Transverse colon (tissue), 4 donors: ENCODE measurements at places on chromosomes 6 and 20. TPM values are rescaled to one million over a fixed set of nuclear protein-coding genes. Genes with fewer than 3 reads are reported as not detected.
A peak's percentile ranks its signal among the peaks of the same experiment; 100 is the strongest.

DNA sequence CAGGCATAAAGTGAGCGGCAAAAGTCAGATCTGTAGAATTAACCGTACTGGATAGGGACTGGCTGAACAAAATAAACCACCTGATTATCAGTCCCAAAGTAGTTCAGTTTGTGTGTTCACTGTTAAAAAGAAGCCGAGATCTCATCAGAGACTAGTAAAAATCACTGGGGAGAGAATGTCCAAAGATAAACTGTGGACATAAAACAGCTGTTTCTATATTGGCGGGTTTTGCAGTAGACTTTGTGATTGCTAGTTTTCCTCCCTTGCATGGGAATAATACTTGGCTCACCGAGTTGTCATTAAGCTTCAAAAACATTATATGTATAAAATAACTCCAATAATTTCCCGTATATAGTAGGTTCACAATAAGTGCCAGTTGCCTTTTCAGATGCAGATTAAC lies 114.2 kb upstream of the ID4 start:
- H3K27me3 ChIP-seq: no peaks in the 10 kb centered on the region
- no peak overlapping the region for H3K27ac ChIP-seq
- H3K4me1 ChIP-seq: no peaks in the 10 kb centered on the region
- no peaks in the 10 kb centered on the region for H3K36me3 ChIP-seq
- DNase-seq: no peak

GRCh38 chr20:17530716-17531664 lies at the start of gene BFSP1:
TSS of gene BFSP1 (minus strand) at chr20:17531379. CDS start at chr20:17531329, 50 bp downstream.
- no peaks in the 10 kb centered on the region for H3K27me3 ChIP-seq
- peak; percentile 56 for DNase-seq
- peaks cover 13% of the 10 kb centered on the region for H3K4me1 ChIP-seq
- H3K36me3 ChIP-seq: no peaks in the 10 kb centered on the region
- peak within 1 kb of the TSS; percentile 72 for H3K27ac ChIP-seq
- peak within 1 kb of the TSS; percentile 1 for H3K4me3 ChIP-seq

Gene OXT
- not detected for total RNA-seq

- H3K27ac ChIP-seq: no peak overlapping the region
- H3K36me3 ChIP-seq: no peaks in the 10 kb centered on the region
- no peak for DNase-seq
- no peaks in the 10 kb centered on the region for H3K4me1 ChIP-seq
- no peaks in the 10 kb centered on the region for H3K27me3 ChIP-seq
- no peak overlapping the region for H3K4me3 ChIP-seq
Measured at GRCh38 chr6:118281291-118281690, 266.8 kb upstream of the PLN start.

DNA sequence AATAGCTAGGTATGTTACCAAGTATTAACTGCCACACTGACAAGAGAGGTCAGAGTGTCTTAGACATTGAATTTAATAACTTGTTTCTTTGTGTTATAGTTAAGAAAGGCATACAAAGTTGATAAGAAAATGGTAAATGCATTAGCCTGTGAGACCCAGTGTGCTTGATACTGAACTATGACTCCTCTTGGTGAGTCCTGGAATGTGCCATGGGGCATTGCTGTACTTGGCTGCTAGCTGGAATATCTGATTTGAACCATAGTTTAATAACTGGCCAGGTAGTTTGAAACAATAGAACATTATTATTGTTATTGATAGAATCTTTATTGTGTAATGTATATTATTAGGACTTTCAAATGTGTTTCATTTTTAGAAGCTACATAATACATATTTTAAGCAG lies 70.0 kb downstream of the ZFAND3 start:
- no peaks in the 10 kb centered on the region for H3K4me1 ChIP-seq
- H3K27ac ChIP-seq: no peak overlapping the region
- no peak for DNase-seq
- H3K36me3 ChIP-seq: no peaks in the 10 kb centered on the region
- no peaks in the 10 kb centered on the region for H3K27me3 ChIP-seq

DNA sequence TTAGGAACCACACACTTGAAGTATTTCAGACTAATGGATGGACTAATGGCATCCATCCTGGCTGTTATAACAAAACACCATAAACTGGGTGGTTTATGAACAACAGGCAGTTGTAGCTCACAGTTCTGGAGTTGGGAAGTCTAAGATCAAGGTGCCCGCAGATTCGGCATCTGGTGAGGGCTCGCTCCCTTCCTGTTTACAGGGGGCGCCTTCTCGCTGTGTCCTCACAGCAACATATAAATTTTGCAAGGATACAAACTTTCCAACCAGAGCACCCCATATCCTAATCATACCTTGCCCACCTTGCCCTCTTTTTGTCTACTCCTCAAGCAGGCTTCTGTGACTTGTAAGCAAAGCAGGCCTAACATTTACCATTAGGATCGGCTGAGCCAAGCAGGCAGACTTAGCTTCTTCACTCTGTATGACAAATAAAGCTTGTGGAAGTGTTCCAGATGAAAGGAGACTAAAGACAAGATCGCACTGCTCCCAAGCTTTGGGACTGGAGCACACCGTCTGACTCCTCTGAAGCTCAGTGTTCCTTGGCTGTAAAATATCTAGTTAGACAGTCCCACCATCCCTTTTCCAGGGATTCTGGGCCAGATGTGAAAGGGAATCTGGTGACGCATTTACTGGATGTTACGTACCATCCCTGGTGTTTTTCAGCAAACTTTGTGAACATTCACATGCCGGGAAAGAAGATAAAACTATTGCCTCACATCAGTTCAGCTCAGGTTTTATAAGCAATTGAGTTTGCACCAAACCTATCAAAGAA lies 34.9 kb downstream of the GFOD1 start:
- no peaks in the 10 kb centered on the region for H3K36me3 ChIP-seq
- peaks cover 33% of the 10 kb centered on the region for H3K4me1 ChIP-seq
- no peaks in the 10 kb centered on the region for H3K27me3 ChIP-seq
- DNase-seq: no peak

- H3K27me3 ChIP-seq: no peaks in the 10 kb centered on the region
- no peak overlapping the region for H3K27ac ChIP-seq
- no peaks in the 10 kb centered on the region for H3K36me3 ChIP-seq
- DNase-seq: no peak
Measured at GRCh38 chr6:11126876-11127275, 15.4 kb upstream of the ERVFRD-1 start.

- no peaks in the 10 kb centered on the region for H3K36me3 ChIP-seq
- DNase-seq: no peak
- H3K4me1 ChIP-seq: no peaks in the 10 kb centered on the region
- H3K27ac ChIP-seq: no peak overlapping the region
Measured at GRCh38 chr6:15602154-15602553, 60.7 kb downstream of the DTNBP1 start.

DNA sequence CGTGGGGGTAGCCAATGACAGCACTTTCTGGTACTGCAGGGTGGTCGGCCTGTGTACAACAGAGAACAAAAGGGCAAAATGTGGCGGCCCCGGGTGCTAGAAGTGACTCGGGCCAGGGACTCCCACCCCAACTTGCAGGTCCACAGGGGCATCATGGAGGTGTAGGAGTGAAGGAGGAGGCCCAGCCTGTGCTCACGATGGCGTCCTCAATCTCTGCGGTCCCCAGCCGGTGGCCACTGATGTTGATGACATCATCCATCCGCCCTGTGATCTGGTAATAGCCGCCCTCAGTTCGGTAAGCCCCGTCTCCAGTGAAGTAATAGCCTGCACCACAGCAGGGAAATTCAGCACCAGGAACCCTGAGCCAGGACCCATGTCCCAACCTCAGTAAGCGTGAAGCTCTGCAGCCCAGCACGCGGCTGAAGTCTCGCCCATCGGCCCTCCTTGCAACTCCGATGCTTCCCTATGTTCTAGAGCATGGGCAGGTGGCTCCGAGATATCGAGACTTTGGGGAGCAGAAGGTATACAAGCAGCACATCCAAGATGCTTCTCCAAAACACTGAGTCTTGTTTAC lies 20.2 kb upstream of the APMAP start:
- H3K4me3 ChIP-seq: no peak overlapping the region
- H3K27me3 ChIP-seq: no peaks in the 10 kb centered on the region
- no peak for DNase-seq

- no peak overlapping the region for H3K4me3 ChIP-seq
- H3K27ac ChIP-seq: no peak overlapping the region
- H3K36me3 ChIP-seq: no peaks in the 10 kb centered on the region
- peaks cover 41% of the 10 kb centered on the region for H3K27me3 ChIP-seq
Measured at GRCh38 chr6:37525460-37526357, 26.0 kb upstream of the CCDC167 start.

DNA sequence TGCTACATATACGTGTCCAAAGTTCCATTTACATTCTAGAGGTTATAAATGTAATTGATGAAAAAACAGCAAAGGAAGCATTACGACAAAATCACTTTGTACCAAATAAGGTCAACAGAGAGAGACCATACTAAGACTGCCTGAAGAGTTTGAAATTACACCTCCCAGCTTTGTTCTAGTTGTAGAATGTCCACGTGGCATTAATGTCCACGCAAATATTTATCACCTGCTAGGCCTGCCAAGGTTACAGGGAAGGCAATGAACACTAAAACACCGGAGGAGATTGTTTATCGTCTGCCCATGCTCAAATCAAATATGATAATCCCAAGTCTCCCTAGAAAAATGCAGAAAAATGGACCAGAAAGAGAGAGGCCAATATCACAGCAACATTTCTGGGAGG lies 6.2 kb downstream of the RALGAPA2 start:
- no peaks in the 10 kb centered on the region for H3K36me3 ChIP-seq
- no peak for DNase-seq
- peaks cover 22% of the 10 kb centered on the region for H3K4me1 ChIP-seq
- no peaks in the 10 kb centered on the region for H3K27me3 ChIP-seq
- no peak overlapping the region for H3K27ac ChIP-seq
- no peak overlapping the region for H3K4me3 ChIP-seq

DNA sequence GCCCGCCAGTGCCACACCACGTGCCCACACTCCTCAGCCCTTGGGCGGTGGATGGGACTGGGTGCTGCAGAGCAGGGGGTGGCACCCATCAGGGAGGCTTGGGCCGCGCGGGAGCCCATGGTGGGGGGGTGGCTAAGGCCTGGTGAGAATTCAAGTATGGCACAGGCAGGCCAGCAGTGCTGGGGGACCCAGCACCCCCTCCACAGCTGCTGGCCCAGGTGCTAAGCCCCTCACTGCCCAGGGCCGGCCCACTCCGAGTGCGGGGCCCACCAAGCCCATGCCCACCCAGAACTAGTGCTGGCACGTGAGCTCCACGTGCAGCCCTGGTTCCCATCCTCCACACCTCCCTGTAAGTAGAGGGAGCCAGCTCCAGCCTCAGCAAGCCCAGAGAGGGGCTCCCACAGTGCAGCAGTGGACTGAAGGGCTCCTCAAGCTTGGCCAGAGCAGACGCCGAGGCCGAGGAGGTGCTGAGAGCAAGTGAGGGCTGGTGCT lies 1091.1 kb upstream of the GJE1 start:
- no peak overlapping the region for H3K27ac ChIP-seq
- H3K4me1 ChIP-seq: no peaks in the 10 kb centered on the region
- no peaks in the 10 kb centered on the region for H3K27me3 ChIP-seq
- H3K36me3 ChIP-seq: no peaks in the 10 kb centered on the region

- H3K4me1 ChIP-seq: peaks cover 4% of the 10 kb centered on the region
- no peak overlapping the region for H3K27ac ChIP-seq
- no peaks in the 10 kb centered on the region for H3K27me3 ChIP-seq
- no peaks in the 10 kb centered on the region for H3K36me3 ChIP-seq
- DNase-seq: no peak
Measured at GRCh38 chr6:313917-314316, 21.6 kb downstream of the DUSP22 start.

GRCh38 chr20:19973961-19974629 lies 43.1 kb upstream of the NAA20 start:
- no peaks in the 10 kb centered on the region for H3K36me3 ChIP-seq
- peaks cover 12% of the 10 kb centered on the region for H3K4me1 ChIP-seq
- no peaks in the 10 kb centered on the region for H3K27me3 ChIP-seq
- DNase-seq: peak; percentile 50

DNA sequence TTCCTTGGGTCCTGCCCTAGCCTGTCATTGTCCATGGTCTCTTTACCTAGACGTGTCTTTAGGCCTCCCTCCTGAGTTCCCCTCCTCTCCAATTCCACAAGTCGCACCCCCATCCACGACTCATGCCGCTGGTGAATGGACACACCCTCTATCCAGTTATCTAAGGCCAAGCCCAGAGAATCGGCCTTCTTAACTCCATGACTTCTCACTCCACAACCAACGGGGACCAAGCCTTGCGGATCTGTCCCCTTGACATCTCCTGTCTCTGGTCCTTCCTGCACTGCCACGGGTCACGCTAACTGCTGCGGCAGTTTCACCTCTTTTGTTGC lies 7.0 kb upstream of the RREB1 start:
- H3K27me3 ChIP-seq: no peaks in the 10 kb centered on the region
- no peak for DNase-seq
- no peaks in the 10 kb centered on the region for H3K4me1 ChIP-seq
- H3K4me3 ChIP-seq: no peak overlapping the region
- H3K27ac ChIP-seq: no peak overlapping the region

DNA sequence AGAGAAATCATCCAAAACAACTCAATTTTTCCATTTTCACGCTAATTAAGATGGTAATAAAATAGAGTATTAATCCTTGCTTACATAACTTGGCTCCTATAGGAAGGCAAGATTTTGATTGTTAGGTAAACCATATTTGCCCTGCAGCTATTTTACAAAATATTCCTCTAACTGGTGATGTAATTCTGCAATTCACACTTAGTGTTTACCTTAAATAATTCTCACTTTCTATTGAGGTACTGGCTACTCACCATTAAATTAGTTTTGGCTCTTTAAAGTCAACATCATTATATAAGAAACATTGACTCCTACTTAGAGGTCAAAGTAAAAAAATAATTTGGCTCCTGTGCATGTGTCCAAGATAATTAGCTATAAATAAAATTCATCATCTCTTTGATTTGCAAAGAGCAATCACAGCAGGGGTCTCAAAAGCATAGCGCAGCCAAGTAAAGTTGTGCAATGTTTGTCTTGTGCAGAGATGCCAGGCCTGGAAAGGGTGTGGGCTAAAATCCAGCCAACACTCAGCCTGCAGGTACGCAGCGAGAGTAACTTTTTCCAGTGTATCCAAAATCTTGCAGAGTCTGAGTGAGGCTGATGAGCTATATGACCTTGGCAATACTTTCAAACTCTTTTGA lies 501.2 kb downstream of the MMUT start:
- no peaks in the 10 kb centered on the region for H3K36me3 ChIP-seq
- H3K27me3 ChIP-seq: no peaks in the 10 kb centered on the region
- DNase-seq: no peak
- H3K4me1 ChIP-seq: no peaks in the 10 kb centered on the region
- H3K4me3 ChIP-seq: no peak overlapping the region

DNA sequence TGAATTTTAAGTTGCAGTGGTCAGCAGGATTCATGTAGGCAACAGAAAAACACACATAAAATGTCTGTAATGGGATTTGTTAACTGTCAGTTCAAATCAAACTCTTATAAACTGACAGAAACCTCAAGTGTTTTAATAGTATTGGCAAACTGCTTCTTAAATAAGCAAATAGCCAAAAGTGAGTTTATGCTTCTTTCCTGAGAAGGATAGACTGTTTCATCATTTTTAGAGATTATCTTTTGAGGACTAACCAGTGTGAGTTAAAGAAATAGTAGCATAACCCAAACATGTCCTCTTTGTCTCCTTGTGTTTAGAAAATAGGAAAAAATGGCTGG lies 68.0 kb downstream of the AIG1 start:
- no peak overlapping the region for H3K27ac ChIP-seq
- no peaks in the 10 kb centered on the region for H3K4me1 ChIP-seq
- no peak overlapping the region for H3K4me3 ChIP-seq
- H3K36me3 ChIP-seq: no peaks in the 10 kb centered on the region
- DNase-seq: no peak

Gene EBF4
- 6.5 TPM for total RNA-seq

GRCh38 chr20:54431156-54431944 lies 44.0 kb upstream of the DOK5 start:
- DNase-seq: no peak
- H3K27me3 ChIP-seq: no peaks in the 10 kb centered on the region
- no peaks in the 10 kb centered on the region for H3K36me3 ChIP-seq
- no peak overlapping the region for H3K4me3 ChIP-seq
- H3K4me1 ChIP-seq: no peaks in the 10 kb centered on the region

GRCh38 chr6:168299541-168300511 lies 19.8 kb downstream of the DACT2 start:
- H3K36me3 ChIP-seq: no peaks in the 10 kb centered on the region
- H3K4me3 ChIP-seq: no peak overlapping the region
- H3K27me3 ChIP-seq: no peaks in the 10 kb centered on the region
- no peak overlapping the region for H3K27ac ChIP-seq
